ENCODE measurements at places on chromosomes 12 and 14. TPM values are rescaled to one million over a fixed set of nuclear protein-coding genes. Genes with fewer than 3 reads are reported as not detected.

DNA sequence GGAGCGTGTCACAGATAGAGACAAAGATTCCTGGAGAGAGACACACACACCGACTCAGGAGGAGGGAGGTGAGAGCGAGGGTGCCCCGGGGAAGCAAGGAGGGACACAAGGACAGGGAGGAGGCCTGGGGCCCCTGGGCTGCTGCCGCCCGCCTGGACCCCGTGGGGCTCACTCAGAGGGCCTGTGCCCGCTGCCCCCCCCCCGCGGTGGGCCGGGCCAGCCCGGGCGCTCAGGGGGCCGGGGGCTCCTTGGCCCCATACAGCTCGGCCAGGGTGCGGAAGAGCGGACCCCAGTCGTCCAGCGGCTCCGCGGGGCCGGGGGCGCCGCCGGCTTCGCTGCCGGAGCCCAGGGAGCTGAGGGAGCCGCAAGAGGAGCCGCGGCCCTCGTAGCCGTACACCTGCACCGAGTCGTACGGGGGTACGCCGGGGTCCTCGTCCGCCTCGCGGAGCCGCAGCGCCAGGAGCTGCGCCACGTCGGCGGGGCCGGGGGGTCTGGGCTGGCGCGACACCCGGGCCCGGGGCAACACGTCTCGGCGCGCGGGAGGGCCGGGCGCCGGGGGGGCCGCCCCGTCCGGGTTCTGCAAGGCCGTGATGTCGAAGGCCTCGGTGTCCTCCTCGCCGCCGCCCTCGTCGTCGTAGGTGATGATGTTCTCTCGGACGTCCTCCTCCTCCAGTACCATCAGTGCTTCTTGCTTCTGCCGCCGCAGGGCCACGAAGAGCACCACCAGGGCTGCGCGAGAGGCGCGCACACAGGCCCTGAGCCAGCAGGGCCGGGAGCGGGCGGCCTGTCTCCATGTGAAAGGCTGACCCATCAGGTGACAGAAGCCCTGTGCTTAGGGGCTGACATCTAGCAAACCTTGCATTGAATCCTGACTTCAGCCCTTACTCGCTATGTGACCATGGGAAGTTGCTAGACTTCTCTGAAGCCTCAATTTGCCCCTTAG lies 6.0 kb downstream of the PSMB11 start:
- no peak for DNase-seq

Gene METTL17
- total RNA-seq = 39.6 TPM

GRCh38 chr14:52313903-52314594 lies at the start of gene PTGER2:
TSS of gene PTGER2 (plus strand) at chr14:52314312. CDS start at chr14:52314549, 237 bp downstream.
- no peak for DNase-seq

Gene ASB2
- total RNA-seq = 0.28 TPM

DNA sequence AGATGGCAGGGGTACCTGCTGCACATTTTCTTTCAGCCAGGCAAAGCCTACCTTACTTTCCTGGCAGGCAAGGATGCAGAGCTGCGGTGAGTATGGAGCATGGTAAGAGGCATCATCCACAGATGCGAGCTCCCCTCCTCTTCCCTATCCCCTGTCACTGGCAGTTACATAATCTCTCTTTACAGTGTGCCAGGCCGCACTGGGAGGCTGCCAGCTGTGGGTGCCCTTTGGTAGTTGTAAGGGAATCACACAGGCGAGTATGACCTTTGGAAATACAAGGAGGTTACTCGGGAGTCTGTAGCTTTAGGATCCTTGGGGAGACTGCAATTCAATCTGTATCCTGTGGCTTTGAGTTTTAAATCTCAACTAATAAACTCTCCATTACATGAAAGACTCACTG lies 132.5 kb downstream of the KTN1 start:
- DNase-seq = no peak

DNA sequence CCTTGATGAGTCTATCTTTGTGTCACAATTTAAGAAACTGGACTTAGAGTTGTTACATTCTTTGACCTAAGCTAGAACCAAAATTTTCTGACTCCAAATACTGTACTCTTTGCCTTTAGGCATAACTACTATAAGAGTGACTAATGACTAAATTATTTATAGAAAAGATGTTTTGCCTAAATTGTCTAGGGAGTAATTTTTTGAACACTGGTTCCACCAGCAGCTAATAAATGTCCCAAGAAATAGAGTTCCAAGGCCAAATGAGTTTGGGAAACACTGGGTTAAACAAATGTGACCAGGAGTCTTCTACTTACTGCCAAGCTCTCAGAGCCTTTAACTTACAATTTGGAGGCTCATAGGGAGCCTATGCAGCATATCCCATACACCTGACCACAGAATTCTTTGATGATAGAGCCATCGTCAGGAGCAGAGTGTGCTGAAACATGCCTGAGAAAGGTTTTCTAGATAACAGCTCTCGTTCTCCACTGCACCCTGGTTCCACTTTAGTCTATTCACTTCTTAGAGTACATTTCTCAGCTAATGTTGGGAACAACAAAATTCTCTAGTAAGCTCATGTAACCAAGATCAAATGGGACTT lies 215.9 kb upstream of the HMGA2 start:
- no peak for DNase-seq

Gene DCAF4
- total RNA-seq = 18.2 TPM

Gene SLC2A14
- total RNA-seq = not detected

Gene EIF2S3B
- total RNA-seq = 0.28 TPM

DNA sequence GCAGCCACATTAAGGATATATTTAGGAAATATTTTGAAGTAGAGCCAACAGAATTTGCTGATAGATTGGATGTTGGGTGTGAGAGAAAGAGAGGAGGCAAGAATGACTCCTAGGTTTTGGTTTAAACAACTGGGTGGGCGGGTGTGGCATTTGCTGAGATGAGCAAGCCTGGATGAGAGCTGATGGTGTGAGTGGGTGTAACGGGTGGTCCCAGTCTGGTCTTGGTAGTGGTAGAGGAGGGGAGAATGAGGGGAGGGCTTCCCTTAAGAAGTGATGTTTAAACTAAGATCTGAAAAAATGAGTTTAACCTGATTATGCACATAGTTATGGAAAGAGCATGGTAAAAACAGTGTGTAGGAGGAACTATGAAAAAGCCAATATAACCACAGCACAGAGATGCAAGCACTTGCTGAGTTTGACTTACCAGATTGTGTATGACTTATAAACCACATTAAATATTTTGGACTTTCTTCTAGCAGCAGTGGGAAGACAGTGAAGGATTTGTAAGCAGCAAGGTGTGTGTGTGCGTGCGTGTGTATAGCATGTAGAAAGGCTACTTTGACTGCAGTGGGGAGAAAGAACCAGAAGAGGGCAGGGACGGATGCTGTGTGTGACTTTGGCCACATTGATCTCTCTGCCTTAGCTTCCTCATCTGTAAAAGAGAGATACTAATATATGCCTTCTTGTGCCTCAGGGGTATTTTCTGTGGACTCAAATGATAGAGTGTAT lies 139.7 kb downstream of the PRIMA1 start:
- DNase-seq = no peak

DNA sequence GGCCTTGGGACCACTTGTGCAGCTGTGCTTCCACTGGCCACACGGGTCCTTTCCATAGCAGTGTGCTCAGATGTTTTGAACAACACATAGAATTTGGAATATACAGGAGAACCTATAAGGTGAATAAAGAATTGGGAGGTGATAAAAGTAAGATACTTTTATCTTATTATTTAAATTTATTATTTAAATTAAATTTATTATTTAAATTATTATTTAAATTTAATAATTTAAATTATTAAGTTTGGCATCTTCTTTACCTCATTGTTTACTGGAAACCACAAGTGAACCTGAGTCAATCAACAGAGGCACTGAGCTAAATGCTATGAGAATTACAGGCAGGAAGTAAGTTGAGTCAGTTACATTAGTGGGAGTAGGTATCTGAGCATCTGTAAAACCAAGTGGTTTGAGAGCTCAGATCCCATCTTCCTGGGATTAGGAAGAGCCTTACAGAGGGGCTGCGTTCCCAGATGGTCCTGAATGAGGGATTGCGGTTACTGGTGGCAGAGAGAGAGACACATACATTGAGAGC lies 103.1 kb downstream of the ESR2 start:
- DNase-seq = no peak

DNA sequence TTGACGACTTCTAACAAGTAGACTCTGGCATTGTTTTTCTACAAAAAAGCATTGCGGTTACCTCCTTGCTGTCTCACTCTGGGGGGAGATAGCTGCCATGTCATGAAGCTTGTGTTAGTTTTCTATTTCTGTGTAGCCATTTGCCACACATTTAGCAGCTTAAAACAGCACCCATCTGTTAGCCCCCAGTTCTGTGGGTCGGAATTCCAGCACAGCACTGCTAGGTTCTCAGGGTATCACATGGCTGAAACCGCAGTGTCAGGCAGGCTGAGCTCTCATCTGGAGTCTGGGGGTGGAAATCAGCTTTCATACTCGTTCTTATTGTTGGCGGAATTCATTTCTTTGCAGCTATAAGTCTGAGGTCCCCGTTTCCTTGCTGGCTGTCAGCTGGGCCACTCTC lies 19.9 kb upstream of the STXBP6 start:
- DNase-seq = no peak

DNA sequence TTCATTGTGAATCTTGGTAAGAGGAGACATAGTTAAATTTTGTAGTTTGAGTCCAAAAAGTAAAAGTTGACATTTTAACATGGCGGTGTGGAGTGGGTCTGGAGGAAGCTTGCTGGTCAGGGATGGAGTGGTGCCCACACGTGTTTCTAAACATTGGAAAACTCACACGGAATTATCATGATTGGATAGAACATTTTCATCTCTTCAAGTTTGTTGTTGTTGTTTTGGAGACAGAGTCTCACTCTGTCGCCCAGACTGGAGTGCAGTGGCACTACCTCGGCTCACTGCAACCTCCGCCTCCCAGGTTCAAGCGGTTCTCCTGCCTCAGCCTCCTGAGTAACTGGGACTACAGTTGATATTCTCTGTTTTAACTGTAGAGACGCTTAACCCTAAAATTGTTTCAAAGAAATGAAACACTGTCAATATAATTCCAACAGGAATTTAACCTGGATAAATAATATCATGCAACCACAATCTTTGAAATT lies 502 bp upstream of the MBIP start:
- no peak for DNase-seq

Gene SLC7A7
- total RNA-seq = 0.85 TPM

- DNase-seq = no peak
These were observed 39.6 kb downstream of the RHOF start for GRCh38 chr12:121753844-121754264.

- DNase-seq = no peak
These were observed 26.2 kb downstream of the RTRAF start for GRCh38 chr14:52015411-52016030.

GRCh38 chr14:54220704-54221431 lies 175.9 kb upstream of the CDKN3 start:
- DNase-seq = no peak

- DNase-seq = no peak
These were observed 13.7 kb downstream of the KRT72 start for GRCh38 chr12:52587563-52587962.

Gene ZFYVE26
- total RNA-seq = 17.3 TPM

GRCh38 chr12:46744283-46744682 lies 81.5 kb downstream of the SLC38A4 start:
- no peak for DNase-seq

DNA sequence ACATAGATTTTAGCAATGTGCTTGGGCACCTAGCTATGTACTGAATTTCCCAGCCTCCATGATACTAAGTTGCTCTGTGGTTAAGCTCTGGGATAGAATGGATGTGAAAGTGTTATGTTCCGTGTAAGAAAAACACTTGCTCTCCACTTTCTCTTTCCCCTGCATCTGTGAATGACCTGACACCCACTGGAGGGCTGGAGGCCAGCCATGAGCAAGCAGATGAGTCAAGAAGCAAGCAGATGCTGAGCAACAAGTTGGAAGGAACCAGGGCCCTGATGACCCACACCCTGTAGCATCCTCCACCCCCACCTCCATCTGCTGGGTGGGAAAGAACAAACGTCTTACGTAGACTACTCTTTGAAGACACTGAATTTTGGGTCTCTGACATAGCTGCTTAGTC lies 56.6 kb downstream of the EID3 start:
- no peak for DNase-seq

DNA sequence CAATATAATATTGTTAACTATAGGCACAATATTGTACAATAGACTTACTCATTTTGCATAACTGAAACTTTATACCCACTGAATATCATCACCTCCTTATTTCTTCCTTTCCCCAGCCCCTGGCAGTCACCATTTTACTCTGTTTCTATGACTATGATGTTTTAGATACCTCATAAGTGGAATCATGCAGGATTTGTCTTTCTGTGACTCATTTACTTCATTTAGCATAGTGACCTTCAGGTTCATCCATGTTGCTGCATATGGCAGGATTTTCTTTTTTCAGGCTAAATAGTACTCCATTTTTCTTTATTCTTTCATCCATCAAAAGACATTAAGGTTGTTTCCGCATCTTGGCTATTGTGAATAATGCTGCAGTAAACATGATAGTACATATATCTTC lies 18.9 kb downstream of the USP15 start:
- no peak for DNase-seq

- no peak for DNase-seq
These were observed 77.2 kb downstream of the RPL10L start for GRCh38 chr14:46574221-46574977.

DNA sequence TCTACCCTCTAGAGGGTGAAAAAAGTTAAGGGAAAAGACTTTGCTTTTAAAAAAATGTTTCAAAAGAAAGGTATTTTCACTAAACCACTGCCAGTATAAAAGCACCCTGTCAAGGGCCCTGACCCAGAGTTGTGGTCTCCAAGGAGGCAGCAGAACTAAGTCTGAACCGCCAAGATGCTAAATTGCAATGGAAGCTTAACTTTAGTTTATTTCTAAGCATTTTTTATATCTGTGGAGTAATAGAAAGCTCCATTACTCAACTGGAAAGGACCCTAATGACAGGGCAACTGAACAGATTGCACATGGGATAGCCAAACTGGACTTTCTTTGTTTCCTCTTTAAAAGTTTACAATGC lies 379.8 kb downstream of the NAV3 start:
- no peak for DNase-seq

DNA sequence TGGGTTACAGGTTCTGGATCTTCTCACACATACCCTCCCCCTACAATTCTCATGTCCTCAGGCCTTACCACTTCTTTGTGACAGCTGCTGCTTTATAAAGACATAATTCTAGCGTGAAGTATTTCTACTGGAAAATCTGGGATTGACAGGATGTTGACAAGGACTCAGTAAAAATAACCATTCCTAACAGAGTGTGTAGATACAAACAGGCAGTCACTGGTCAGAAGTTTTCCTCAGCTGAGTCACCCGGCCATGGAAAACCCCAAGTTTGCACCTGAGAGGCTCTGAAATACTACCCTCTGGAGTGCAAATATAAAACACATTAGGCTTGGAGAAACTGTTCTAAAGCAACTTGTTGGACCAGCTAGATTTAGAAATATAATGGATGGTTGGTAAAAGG lies 54.4 kb downstream of the SPPL3 start:
- peak; percentile 25 for DNase-seq

DNA sequence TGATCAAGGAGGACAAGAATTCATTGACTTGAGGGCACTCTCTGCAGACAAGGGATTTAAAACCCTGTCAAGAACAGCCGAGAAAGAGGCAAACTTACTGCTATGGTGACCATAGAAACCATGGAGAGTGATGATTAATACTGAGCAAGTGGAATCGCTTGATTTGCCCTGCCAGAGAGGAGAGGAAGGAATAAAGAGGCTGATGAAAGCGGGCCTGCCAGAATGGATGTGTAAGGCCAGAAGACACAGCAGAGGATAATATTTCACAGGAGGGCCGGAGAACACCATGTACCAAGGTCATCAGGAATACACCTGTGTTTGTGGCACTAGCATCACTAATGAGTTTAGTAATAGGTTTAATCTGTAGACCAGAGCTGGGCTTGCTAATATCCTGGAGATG lies 221.8 kb upstream of the DCN start:
- no peak for DNase-seq
